ENCODE measurements at places on chromosomes 11 and 22.

DNA sequence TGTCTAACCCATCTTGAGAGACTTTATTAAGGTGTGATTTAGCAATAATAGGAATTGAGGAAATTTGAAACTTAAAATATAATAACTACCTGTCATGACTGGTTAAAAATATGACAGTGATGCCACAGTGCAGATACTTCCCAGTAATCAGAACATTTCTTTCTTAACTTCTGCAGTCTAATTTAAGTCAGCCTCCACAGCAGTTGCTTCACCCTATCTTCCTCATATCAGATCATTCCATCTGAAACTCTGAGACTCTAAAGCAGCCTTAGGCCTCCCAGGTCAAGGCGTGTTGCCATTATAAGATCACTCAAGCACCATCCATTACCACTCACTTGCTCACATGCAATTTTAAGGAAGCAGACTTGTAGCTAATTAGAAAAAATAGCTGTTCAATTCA, 302.2 kb downstream of the AASDHPPT start:
- no peaks in the 10 kb centered on the region for H3K4me1 ChIP-seq
- no peaks in the 10 kb centered on the region for H3K27me3 ChIP-seq
- H3K36me3 ChIP-seq = no peaks in the 10 kb centered on the region
- DNase-seq = no peak
- H3K4me3 ChIP-seq = no peak overlapping the region

GRCh38 chr11:117075186-117075585, 23.0 kb downstream of the SIK3 start:
- DNase-seq = no peak
- H3K4me3 ChIP-seq = no peak overlapping the region
- H3K27me3 ChIP-seq = no peaks in the 10 kb centered on the region
- no peaks in the 10 kb centered on the region for H3K36me3 ChIP-seq
- H3K27ac ChIP-seq = no peak overlapping the region
- H3K4me1 ChIP-seq = peaks cover 46% of the 10 kb centered on the region

DNA sequence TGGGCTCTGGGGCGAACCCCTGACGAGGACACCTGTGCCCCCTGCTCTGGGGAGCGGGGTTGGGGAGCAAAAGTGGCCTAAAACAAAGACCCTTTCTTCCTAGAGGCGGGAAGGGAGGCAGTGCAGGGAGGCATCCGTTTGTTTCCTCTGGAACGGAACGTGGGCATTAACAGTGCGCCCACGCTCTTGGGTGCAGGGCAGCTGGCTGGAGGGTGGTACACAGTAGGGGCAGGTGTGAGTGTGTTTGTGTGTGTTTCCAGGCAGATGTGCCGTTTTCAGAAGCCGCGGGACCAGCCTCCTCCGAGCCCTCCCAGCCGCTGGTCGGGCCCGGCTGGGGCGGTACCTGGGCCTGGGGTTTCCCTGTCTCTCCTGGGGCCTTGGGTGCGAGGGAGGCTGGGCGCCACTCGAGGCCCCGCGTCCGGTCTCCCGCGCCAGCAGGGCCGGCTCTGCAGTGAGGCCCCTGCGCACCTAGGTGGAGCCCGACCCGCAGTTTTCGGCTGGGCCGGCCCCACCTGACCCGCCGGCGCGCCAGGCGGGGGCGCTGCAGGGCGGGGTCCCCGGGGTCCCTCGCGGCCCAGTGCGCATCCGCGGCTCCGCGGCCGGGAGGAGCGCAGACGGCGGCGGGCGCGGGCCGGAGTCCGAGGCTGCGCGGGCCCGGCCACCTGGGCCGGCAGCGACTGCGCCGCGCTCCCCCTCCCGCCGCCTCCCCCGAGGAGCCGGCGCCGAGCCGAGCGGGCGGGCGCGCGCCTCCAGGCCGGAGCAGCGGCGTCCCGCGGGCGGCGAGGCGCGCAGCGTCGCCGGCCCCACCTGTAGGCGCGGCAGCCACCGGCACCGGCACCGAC, 1252.7 kb downstream of the BRD1 start:
- DNase-seq = no peak
- H3K4me1 ChIP-seq = peaks cover 3% of the 10 kb centered on the region
- H3K27ac ChIP-seq = no peak overlapping the region
- H3K4me3 ChIP-seq = no peak overlapping the region
- H3K27me3 ChIP-seq = no peaks in the 10 kb centered on the region
- H3K36me3 ChIP-seq = no peaks in the 10 kb centered on the region

DNA sequence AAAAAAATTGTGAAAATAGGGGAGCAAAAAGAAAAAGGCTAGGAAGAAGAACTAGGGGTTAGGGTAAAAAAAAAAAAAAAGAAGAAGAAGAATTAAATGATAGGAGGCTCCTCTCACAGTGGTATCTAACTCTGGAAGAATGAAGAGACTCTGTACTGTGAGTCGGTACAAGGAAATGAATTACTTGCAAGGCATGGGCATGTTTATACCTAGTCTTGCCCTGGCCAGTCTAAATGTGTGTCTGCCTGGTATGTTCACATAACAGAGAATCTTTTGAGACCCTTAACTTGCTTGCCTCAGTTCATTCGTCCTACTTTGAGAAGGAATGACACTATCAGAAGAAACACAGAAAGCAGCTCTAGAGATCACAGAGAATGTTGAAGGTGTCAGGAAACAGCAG, 159.6 kb downstream of the SWAP70 start:
- no peak for DNase-seq
- no peak overlapping the region for H3K4me3 ChIP-seq
- no peaks in the 10 kb centered on the region for H3K27me3 ChIP-seq
- H3K4me1 ChIP-seq = no peaks in the 10 kb centered on the region
- H3K27ac ChIP-seq = no peak overlapping the region
- no peaks in the 10 kb centered on the region for H3K36me3 ChIP-seq

DNA sequence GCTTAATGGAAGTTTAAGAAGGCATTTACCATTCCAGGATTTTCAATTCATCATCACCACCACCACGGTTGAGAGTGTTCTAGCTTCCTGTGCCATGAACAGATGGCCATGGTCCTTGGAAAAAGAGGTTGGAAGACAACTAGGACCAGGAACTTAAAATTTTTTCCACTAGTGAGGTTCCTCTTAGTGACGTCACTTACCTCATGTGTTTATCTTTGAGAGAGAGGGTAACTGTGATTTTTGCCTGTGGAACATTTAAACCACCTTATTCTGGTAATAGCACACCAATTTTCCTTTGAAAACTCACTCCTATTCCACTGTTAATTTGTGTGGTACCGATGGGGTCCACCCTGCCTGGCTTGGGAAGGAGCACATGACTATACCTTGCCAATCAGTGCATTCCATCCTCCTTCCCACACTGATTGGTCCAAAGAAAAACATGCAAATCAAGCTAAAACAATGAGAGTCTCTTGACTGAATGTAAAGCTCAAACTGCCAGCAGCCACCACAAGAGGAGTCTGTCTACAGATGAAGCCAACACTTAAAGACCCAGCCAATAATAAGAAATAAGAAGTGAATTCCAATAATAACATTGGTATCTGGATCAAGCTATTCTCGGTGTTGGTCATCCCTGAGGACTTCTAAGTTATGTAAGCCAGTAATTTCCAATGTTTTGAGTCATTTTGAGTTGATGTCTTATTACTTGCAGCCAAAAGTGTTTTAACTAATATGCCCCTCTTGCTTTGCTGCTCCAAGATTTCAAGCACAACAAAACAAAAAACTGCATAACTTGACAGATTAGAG, 111.8 kb downstream of the MPPED2 start:
- no peaks in the 10 kb centered on the region for H3K27me3 ChIP-seq
- H3K4me3 ChIP-seq = peak overlapping the region; percentile 50
- no peaks in the 10 kb centered on the region for H3K36me3 ChIP-seq
- H3K4me1 ChIP-seq = peaks cover 20% of the 10 kb centered on the region
- H3K27ac ChIP-seq = peak overlapping the region; percentile 53
- no peak for DNase-seq
